ENCODE measurements at places on chromosomes 5 and 9. TPM values are rescaled to one million over a fixed set of nuclear protein-coding genes. Genes with fewer than 3 reads are reported as not detected.

DNA sequence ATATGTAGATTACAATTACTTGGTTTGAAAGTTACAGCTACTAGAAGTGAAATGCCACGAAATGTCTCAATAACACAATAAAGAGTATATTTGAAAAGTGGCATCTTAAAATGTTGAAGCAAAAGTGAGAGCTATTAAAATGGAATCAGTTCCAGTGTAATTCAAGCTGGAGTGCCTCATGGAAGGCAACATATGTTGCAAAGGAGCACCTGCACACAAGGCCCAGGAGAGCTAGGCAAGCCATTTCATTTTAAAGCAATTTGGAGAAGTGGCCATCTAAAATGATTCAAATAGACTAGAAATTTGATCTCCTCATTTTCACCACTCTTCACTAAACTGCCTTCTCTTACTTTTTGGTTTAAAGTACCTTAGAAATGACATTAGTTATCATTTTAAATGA is 167.8 kb downstream of the GABRB2 start:
- no peak overlapping the region for H3K4me3 ChIP-seq
- H3K27me3 ChIP-seq = no peaks in the 10 kb centered on the region
- H3K36me3 ChIP-seq = no peaks in the 10 kb centered on the region
- DNase-seq = no peak

- H3K27me3 ChIP-seq = no peaks in the 10 kb centered on the region
- DNase-seq = peak; percentile 6
- H3K4me1 ChIP-seq = no peaks in the 10 kb centered on the region
- no peak overlapping the region for H3K27ac ChIP-seq
These were observed 54.4 kb downstream of the DROSHA start for GRCh38 chr5:31477516-31477915.

TSSK1B gene
- not detected for total RNA-seq

GRCh38 chr9:123049589-123050222 is 16.2 kb downstream of the GPR21 start:
- H3K4me1 ChIP-seq = no peaks in the 10 kb centered on the region
- H3K27ac ChIP-seq = no peak overlapping the region
- no peaks in the 10 kb centered on the region for H3K36me3 ChIP-seq
- H3K27me3 ChIP-seq = no peaks in the 10 kb centered on the region
- H3K4me3 ChIP-seq = no peak overlapping the region

TRIM14 gene
- 54.0 TPM for total RNA-seq

BTNL3 gene
- total RNA-seq = not detected

DNA sequence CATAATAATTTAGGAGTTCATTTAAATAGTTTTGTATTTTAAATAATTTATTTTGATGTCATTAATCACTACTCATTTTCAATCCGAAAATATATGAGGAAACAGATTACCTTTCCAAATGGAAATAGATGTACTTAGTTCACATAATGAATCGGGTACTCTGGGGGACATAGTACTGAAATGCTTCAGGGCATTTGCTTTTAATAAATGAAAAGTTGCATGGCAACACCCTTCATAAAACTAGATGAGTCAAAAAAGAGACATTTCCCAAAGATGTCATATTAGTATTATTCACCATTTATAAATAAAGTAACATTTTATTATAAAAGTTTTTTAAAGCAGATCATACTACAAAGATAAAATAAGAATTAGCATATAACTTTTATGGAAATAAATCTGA is 177.8 kb downstream of the MCTP1 start:
- H3K27me3 ChIP-seq = no peaks in the 10 kb centered on the region
- no peaks in the 10 kb centered on the region for H3K4me1 ChIP-seq
- H3K27ac ChIP-seq = no peak overlapping the region
- no peak for DNase-seq
- no peak overlapping the region for H3K4me3 ChIP-seq

- no peak overlapping the region for H3K27ac ChIP-seq
- no peak overlapping the region for H3K4me3 ChIP-seq
- DNase-seq = no peak
These were observed 166.6 kb downstream of the RFX3 start for GRCh38 chr9:3359048-3359692.

ADAMTSL1 gene
- total RNA-seq = not detected

GRCh38 chr9:121105531-121105930 is 30.8 kb downstream of the CNTRL start:
- H3K27ac ChIP-seq = no peak overlapping the region
- H3K36me3 ChIP-seq = no peaks in the 10 kb centered on the region
- H3K27me3 ChIP-seq = no peaks in the 10 kb centered on the region
- H3K4me3 ChIP-seq = no peak overlapping the region
- no peak for DNase-seq

DNA sequence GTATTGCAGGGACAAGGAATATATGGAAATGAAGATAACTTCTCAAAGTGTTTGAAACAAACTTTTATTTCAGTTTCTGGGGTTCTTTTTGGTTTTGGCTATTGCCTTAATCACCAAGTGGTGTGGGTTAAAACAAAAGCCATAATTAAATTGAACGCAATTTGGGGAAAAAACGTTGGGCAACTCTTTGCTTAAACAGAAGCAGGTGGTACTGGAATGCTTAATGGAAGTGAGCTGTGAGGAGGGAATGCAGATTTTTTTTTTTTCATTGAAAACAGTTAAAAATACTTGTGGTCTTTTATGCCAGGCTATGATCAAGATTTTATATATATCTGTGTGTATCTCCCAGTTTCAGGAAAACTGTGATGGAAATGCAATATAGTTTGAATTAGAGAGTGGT is 195.7 kb upstream of the TUT7 start:
- peaks cover 73% of the 10 kb centered on the region for H3K27me3 ChIP-seq
- DNase-seq = no peak
- H3K27ac ChIP-seq = no peak overlapping the region
- no peaks in the 10 kb centered on the region for H3K36me3 ChIP-seq
- H3K4me3 ChIP-seq = no peak overlapping the region

FSTL4 gene
- 0.71 TPM for total RNA-seq

PSMD5 gene
- 34.2 TPM for total RNA-seq

DNA sequence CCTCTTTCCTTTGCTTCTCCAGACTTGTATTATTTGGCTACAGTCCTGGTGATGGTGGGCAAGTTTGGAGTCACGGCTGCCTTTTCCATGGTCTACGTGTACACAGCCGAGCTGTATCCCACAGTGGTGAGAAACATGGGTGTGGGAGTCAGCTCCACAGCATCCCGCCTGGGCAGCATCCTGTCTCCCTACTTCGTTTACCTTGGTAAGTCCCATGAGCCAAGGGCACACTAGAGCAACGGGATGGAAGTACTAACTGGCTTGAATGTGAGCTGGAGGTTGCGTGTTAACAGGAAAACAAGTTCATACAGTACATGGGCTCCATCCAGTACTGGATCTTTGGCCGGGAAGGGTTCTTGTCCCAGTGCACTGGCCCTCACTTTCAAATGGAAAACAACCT is 22.9 kb downstream of the SLC22A5 start:
- H3K27ac ChIP-seq = no peak overlapping the region
- H3K36me3 ChIP-seq = peaks cover 28% of the 10 kb centered on the region
- H3K4me1 ChIP-seq = peaks cover 36% of the 10 kb centered on the region
- no peak overlapping the region for H3K4me3 ChIP-seq
- no peak for DNase-seq

DNA sequence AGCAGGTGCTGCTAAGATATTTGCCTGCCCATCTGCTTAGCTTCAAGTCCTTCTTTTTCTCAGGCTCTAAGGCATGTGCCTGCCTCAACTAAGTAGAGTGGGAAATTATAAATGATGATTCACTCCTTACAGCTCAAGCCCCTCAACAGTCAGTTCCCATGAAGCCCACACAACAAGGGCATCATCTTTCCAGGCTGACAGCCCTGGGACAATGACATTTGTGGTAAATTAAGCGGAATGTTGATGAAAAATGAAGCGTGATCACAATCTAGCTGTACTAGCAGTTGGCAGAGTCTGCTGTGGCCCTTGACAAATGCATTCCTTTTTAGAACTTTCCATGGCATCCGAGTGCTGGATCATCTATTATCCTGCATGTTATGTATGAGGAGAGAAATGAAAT is 548.6 kb downstream of the KIF4B start:
- H3K36me3 ChIP-seq = no peaks in the 10 kb centered on the region
- H3K27ac ChIP-seq = no peak overlapping the region
- no peaks in the 10 kb centered on the region for H3K27me3 ChIP-seq
- no peaks in the 10 kb centered on the region for H3K4me1 ChIP-seq
- no peak overlapping the region for H3K4me3 ChIP-seq

TBC1D13 gene
- total RNA-seq = 16.6 TPM

GLRA1 gene
- not detected for total RNA-seq

REXO4 gene
- 23.4 TPM for total RNA-seq

- no peaks in the 10 kb centered on the region for H3K27me3 ChIP-seq
- H3K36me3 ChIP-seq = no peaks in the 10 kb centered on the region
- no peak for DNase-seq
- no peak overlapping the region for H3K4me3 ChIP-seq
- H3K27ac ChIP-seq = peak overlapping the region; percentile 78
These were observed 923.8 kb upstream of the CDH9 start for GRCh38 chr5:27962198-27962597.

GRCh38 chr5:150000990-150001659 is 586 bp downstream of the HMGXB3 start:
- H3K4me3 ChIP-seq = peak overlapping the region; percentile 88
- DNase-seq = peak; percentile 36
- peaks cover 60% of the 10 kb centered on the region for H3K36me3 ChIP-seq

GRCh38 chr5:110106750-110107149 is 417.0 kb downstream of the MAN2A1 start:
- H3K27me3 ChIP-seq = peaks cover 12% of the 10 kb centered on the region
- H3K4me3 ChIP-seq = no peak overlapping the region
- H3K27ac ChIP-seq = no peak overlapping the region
- H3K4me1 ChIP-seq = peaks cover 18% of the 10 kb centered on the region
- H3K36me3 ChIP-seq = no peaks in the 10 kb centered on the region

- no peaks in the 10 kb centered on the region for H3K36me3 ChIP-seq
- no peak for DNase-seq
- no peaks in the 10 kb centered on the region for H3K27me3 ChIP-seq
- no peaks in the 10 kb centered on the region for H3K4me1 ChIP-seq
- H3K4me3 ChIP-seq = no peak overlapping the region
These were observed 25.0 kb upstream of the CEP78 start for GRCh38 chr9:78210841-78211301.

GRCh38 chr9:95092262-95093072 is 225.0 kb downstream of the FANCC start:
- H3K4me1 ChIP-seq = peaks cover 48% of the 10 kb centered on the region
- H3K27me3 ChIP-seq = no peaks in the 10 kb centered on the region
- DNase-seq = peak; percentile 79
- H3K4me3 ChIP-seq = peak overlapping the region; percentile 57

- H3K27ac ChIP-seq = no peak overlapping the region
- H3K36me3 ChIP-seq = peaks cover 8% of the 10 kb centered on the region
- DNase-seq = no peak
- no peak overlapping the region for H3K4me3 ChIP-seq
- H3K4me1 ChIP-seq = no peaks in the 10 kb centered on the region
These were observed 169.7 kb downstream of the C9orf50 start for GRCh38 chr9:129451089-129451656.

DNA sequence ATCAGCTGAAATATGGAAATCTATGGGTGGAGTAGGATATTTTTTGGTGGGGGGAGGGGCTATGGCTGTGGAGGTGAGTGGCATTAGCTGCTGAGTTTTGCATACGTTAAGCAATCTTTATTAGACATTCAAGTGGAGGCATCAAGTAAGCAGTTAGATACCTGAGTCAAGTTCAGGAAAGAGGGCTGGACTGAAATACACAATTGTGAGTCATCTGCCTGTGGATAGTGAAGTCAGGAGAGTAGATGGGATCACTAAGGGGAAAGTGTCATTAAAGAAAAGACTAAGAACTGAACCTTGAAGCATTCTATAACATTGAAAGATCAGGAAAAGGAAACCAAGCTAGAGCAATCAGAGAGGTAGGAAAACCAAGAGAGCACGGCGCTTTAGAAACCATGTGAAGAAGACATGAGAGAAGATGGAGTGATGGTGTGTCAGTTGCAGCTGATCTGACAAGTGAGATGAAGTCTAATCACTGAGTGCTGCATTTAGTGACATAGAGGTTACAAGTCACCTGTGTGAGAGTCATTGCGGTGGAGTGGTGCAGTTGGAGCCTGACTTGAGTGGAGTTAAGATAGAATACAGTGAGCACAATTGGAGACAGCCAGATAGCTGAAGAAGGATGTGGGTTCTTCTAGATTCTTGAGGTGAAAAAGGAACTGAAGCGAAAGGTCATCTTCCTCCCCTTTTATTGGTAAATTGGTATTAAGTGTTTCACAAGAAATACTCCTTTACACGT is 88.7 kb downstream of the PIP5K1B start:
- no peaks in the 10 kb centered on the region for H3K27me3 ChIP-seq
- H3K36me3 ChIP-seq = no peaks in the 10 kb centered on the region
- DNase-seq = no peak
- H3K4me3 ChIP-seq = no peak overlapping the region
- no peaks in the 10 kb centered on the region for H3K4me1 ChIP-seq
- no peak overlapping the region for H3K27ac ChIP-seq

- H3K27me3 ChIP-seq = no peaks in the 10 kb centered on the region
- no peak for DNase-seq
- no peaks in the 10 kb centered on the region for H3K36me3 ChIP-seq
- H3K27ac ChIP-seq = no peak overlapping the region
These were observed 186.0 kb downstream of the WDR70 start for GRCh38 chr5:37565062-37565670.

DNA sequence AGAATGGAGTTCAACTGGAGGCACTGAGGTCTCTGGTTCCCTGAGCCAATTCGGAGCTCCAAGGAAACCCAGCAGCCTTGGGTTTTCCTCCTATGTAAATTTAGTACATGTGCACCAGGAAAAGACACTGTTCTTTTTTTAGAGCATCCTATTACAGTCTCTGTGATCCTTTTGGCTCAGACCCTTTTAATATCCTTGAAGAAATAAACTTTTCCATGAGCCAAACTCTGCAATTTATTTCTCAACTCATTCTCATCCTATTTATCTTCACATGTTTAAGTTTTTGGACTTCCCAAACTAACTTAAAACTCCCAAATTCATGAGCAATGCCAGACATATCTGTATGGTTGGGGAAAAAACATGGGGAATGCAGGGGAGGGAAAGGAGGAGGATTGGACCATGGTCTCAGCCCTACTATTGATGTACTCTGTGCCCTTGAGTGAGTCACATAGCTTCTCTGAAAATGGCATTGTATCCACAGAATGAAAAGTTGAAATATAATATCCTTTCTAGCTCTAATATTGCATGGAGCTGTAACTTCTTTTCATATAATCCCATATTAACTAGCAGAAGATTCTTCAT is 76.6 kb downstream of the PAPPA start:
- H3K4me3 ChIP-seq = no peak overlapping the region
- H3K4me1 ChIP-seq = no peaks in the 10 kb centered on the region

SMIM32 gene
- 0.37 TPM for total RNA-seq

SLCO6A1 gene
- total RNA-seq = not detected

- H3K27ac ChIP-seq = peak overlapping the region; percentile 68
- DNase-seq = peak; percentile 86
- H3K4me3 ChIP-seq = peak overlapping the region; percentile 58
- peaks cover 7% of the 10 kb centered on the region for H3K36me3 ChIP-seq
- peaks cover 51% of the 10 kb centered on the region for H3K4me1 ChIP-seq
These were observed 34.6 kb upstream of the NEK6 start for GRCh38 chr9:124222918-124223720.

PCDHB13 gene
- total RNA-seq = 0.86 TPM

PTTG1 gene
- total RNA-seq = 144 TPM

All from Calu3 (cell line).